ENCODE measurements at places on chromosomes 16 and 17.

- peak; percentile 45 for DNase-seq
Observed at GRCh38 chr16:4402439-4403132, 13.8 kb downstream of the CORO7 start.

- DNase-seq = no peak
Observed at GRCh38 chr17:30292286-30292858, 628 bp upstream of the BLMH start.

DNA sequence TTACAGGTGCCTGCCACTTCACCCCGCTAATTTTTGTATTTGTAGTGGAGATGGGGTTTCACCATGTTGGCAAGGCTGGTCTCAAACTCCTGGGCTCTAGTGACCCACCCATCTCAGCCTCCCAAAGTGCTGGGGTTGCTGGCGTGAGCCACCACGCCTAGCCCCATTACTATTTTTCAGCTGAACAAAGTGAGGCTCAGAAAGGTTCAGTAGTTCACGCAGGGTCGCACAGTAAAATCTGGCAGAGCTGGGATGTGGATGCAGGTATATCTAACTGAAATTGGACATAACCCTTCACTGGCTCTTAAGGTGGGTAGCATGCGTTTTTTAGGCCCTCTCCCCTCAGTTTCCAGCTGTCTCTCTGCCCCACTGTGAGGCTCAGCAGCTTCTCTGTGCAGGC, 7.2 kb downstream of the AQP8 start:
- DNase-seq = no peak

GRCh38 chr17:38606646-38607611, 1.2 kb upstream of the SRCIN1 start:
- DNase-seq = no peak

GRCh38 chr17:68184816-68185436, 62.9 kb upstream of the AMZ2 start:
- no peak for DNase-seq

DNA sequence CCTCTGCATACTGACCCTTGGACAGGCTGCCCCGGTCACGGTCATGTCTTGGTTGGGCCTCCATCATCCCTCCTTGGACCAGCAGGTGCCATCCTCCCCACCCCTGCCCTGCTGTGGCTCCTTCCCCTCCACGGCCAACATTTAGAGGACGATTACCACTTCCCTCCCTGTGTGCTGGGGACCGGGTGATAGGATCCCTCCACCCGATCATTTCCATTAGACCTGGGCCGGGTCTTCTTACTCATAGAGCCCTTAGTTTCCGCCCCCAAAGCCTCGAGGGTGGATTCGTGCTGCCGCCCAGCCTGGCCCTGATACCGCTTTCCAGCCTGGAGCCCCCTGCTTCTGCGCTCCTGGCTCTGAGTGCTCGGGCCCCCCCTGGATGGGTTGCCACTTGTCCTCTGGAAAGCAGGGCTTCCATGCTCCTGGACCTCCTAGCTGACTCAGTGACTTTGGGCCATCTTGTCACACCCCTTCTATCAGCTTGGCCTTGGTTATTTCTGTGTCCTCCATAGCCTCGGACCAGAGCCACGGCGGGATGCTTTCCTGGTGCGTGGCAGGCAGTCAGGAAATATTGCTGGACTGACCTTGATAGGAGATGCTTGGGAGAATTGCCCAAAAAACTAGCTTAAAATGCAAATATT, 171.4 kb downstream of the SEC14L1 start:
- no peak for DNase-seq

- no peak for DNase-seq
Observed at GRCh38 chr16:66888647-66889615, 8.6 kb downstream of the PDP2 start.

DNA sequence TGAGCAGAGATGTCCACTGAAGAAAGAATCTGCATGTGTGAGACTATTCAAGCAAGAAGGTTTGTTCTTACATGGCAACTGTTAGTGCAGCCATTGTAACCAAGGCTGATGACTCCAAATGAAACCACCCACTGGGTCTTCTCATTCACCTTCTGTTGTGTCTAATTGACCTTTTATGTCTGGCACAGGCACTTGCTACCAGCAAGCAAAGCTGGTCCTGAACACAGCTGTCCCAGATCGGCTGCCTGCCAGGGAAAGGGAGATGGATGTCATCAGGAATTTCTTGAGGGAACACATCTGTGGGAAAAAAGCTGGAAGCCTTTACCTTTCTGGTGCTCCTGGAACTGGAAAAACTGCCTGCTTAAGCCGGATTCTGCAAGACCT, 3.6 kb downstream of the CDC6 start:
- DNase-seq = no peak

- DNase-seq = peak; percentile 24
Observed at GRCh38 chr16:17590711-17591654, 120.2 kb upstream of the XYLT1 start.

DNA sequence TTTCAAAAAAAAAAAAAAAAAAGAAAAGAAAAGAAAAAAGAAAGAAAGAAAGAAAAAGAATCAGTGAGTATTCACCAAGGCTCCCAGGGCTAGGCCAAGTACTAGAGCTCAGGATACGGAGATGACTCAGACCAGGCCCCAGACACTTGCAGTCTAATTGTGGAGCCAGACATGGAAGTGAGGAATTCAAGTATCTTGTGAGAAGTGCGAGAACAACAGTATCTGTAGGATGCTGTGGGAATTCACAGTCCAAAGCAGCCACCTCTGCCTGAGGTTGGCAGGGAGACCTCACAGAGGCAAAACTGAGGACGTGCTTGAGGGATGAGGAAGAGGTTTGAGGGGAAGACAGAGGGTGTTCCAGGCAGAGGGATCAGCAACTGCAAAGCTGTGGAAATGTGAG, 14.0 kb upstream of the ALDOA start:
- no peak for DNase-seq

- no peak for DNase-seq
Observed at GRCh38 chr17:67359960-67360791, 6.2 kb downstream of the PSMD12 start.

DNA sequence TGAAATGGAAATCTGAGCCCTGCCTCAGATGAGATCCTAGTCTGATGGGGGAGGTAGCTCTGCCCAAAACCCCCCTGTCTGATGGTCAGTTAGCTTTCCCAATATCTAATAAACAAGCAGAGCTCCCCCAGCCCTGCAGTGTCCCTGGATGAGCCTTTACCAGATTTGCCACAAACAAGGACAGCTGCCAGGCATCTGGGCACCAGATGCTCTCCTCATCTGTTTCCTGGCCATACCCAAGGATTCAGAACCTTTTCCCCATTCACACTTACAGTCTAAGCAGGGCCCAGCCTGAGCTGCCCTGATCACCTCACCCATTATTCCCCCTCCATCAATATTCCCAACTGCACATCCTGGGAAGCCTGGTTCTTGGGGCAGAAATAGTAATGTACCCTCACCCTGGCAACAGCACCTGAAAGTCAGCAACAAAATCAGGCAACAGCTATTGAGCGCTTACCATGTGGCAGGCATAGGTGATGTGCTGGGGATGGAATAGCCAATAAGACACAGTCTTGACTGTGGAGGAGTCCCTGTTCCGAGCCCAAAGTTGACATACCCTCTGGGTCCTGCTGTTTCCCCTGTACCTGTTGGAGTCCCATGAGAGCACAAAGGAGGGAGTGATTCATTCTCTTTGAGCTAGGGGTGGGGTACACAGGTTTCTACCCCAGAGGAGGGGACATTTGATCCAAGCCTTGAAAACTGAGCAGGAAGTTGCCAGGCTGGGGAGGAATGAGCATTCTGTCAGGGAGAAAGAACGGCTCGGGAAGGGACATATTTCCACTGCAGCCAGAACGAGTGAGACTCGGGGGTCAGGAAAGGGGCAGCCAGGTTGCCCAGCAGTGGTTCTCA, 147.4 kb downstream of the TMEM132E start:
- DNase-seq = no peak

- no peak for DNase-seq
Observed at GRCh38 chr17:13753154-13753553, 151.4 kb upstream of the HS3ST3A1 start.

GRCh38 chr16:78796221-78796866, 696.9 kb downstream of the WWOX start:
- no peak for DNase-seq

DNA sequence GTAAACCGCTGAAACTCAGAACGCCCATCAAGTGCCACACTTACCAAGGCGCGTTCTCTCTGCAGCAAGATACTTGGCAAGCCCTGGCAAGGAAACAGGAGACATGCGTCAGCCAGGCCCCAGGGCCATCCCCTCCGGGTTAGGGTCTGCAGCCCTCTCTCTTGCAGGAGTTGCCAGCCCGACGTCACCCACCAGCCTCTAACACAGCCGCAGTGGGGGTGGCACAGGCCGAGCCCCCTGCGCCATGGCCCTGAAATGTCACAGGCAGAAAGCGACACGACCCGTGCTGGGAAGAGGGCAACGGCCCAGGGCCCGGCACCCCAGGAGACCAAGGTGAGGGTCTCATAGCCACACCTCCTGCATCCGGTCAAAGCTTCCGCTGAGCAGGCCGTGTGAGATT, 21.9 kb downstream of the ELAC2 start:
- no peak for DNase-seq

DNA sequence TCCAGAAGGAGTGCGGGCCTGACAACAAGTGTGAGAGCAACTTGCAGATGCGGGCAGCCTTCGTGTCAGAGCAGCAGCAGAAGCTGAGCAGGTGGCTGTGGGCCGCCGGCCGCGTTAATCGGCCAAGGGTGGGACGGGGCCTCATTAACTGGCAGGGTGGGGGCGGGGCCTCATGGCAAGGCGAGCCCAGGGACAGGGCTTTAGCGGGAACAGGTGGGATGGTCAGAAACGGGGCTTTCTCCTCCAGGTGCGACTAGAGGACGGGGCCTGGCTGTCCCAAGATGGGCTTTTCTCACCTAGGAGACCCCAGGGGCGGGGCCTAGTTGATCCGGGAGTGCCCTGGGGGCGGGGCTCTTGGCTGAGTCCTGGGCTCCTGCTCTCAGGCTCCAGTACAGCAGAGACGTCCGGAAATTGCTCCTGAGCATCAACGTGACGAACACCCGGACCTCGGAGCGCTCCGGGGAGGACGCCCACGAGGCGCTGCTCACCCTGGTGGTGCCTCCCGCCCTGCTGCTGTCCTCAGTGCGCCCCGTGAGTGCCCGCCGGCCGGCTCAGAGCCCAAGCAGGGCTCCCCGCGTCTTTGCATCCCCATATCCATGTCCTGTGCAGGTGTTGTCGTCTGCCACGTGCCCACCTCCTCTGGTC, 18.4 kb upstream of the PDK2 start:
- no peak for DNase-seq

- no peak for DNase-seq
Observed at GRCh38 chr17:51221322-51221721, 38.5 kb downstream of the MBTD1 start.

- no peak for DNase-seq
Observed at GRCh38 chr16:77238593-77238992, 39.4 kb downstream of the SYCE1L start.

DNA sequence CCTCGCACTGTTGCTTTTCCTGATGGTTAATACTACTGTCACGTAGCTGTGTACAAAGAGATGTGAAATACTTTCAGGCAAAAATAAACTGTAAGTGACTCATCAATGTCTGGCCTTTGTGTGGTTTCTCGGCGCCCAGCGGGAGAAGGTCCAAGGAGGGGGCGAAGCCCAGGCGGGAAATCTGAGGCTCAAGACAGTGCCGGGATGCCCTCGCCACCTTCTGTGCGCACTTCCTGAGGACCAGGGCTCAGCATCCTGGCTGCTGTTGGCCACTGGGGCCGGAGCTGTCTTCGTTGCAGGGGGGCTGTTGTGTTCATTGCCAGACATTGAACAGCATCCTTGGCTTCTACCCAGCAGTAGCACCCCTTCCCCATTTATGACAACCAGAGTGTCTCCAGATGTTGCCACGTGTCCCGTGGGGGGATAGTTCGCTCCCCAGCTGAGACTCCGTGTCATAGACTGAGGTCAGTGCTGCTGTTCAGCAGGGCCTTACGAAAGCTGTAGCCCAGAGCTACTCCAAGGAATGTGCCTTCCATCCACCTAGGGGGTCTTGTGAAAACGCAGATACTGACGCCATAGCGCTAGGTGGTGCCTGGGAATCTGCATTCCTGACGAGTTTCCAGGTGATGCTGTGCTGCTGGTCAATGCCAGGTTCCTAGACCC, 67.3 kb upstream of the PLCG2 start:
- no peak for DNase-seq

- DNase-seq = no peak
Observed at GRCh38 chr17:77959926-77960521, 1.5 kb downstream of the TNRC6C start.

Data from stimulated activated CD8-positive, alpha-beta memory T cell treated with anti-CD3 and anti-CD28 coated beads, Interleukin-12 subunit alpha, Interleukin-12 subunit beta, amount 100 ng/mL, for 4 hours (primary cell).